Right ventricle myocardium superior (tissue), 1 donor: ENCODE measurements at places on chromosomes 13 and 19. TPM values are rescaled to one million over a fixed set of nuclear protein-coding genes. Genes with fewer than 3 reads are reported as not detected.

The OVOL3 gene
- not detected for total RNA-seq

The ZNF146 gene
- 29.6 TPM for total RNA-seq

The ZNF628 gene
- total RNA-seq: 4.7 TPM

The KIR2DL4 gene
- total RNA-seq: not detected

The TMEM150B gene
- 1.7 TPM for total RNA-seq

The RYR1 gene
- total RNA-seq: 0.73 TPM

GRCh38 chr13:19927117-19927748 lies 31.3 kb upstream of the ZMYM2 start:
- no peak for DNase-seq

DNA sequence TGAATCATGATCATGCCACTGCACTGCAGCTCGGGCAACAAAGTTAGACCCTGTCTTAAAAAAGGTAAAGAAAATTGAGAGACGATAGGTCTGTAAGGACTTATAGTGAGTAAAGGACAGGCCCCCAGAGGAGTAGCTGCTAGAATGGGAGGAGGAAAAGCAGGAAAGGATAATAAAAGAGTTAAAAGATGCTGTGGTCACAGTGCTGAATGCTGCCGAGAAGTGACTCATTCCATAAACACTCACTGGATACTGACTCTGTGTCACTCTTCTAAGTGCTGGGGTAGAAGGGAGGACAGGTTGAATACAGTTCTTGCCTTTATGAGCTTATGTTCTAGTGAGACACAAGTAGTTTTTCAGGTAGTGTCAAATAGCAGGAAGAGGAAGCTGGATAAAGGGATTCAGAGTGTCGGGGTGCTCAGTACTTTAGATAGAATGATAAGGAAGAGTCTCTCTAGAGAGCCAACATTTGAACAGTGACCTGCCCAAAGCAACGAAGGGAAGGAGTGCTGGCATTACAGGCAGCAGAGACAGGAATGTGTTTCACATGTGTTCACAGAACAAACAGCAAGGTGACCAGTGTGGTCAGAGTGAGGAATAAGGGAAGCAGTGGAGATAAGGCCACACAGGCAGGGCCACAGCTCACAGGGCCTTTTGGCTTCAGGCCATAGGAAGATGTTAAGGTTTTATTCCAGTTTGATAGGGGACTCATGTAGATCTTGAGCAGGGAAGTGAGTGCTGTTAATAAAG lies 1240.5 kb downstream of the UQCRFS1 start:
- DNase-seq: no peak

DNA sequence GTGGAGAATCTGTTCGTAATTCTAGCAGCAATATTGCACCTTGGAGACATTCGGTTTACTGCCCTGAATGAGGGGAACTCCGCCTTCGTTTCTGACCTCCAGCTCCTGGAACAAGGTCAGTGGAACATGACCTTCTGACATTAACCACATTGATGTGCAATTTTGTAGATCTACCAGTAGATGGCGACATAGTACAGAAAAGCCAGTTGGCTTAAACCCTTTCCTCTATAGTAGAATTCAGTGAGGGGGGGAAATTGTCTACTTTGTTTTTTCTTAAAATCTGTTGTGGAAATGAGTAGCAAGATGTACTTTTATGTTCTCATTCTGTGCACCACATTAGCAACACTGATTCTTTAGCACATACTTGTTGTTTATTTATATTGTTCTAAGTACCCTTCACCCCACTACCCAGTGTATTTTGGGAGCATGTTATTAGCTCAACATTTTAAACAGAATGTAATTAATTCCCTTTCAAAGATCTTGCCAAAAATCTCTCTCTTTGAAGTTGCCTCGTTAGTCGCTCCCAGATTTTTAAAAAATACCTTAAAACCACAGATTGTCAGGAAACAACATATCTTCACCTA lies 332.2 kb downstream of the MYO16 start:
- DNase-seq: no peak

- no peak for DNase-seq
Observed at GRCh38 chr13:43428545-43429296, 358.1 kb downstream of the ENOX1 start.

DNA sequence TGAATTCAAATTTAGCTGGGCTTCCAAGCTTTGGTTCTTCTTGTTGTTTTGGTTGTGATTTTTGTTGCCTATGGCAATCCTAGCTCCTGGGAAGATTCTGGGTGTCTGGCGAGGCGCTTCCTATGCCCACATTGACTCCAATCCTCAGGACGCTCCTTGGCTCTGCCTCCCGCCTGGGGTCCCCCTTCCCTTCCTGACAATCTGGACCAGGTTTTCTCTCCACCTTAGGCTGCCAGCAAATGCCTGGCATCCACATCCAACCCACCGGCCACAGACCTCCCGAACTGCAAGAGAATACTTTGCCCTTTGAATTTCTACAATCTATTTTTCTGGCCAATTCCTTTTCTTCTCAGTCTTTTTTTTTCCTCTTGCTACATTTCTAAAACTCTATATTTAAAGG lies 186.9 kb upstream of the UBL3 start:
- no peak for DNase-seq

DNA sequence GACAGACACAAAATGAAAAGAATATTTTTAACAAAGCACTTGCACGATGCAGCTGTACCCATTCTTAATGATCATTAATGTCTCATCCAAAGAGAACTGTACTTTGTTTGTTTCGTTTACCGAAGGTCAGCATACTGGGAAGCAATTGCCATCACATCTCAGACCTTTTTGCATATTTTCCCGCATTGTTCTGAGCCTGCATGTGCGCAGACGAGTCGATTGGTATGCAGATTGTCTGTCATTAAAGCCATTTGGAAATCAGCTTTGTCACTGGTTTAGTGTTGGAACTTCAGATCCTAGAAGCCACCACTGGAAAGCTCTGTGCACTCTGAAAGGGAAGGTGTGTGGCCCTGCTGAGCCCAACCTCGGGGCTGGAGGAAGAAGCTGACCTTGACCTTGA lies 15.6 kb downstream of the SPACA7 start:
- DNase-seq: no peak

DNA sequence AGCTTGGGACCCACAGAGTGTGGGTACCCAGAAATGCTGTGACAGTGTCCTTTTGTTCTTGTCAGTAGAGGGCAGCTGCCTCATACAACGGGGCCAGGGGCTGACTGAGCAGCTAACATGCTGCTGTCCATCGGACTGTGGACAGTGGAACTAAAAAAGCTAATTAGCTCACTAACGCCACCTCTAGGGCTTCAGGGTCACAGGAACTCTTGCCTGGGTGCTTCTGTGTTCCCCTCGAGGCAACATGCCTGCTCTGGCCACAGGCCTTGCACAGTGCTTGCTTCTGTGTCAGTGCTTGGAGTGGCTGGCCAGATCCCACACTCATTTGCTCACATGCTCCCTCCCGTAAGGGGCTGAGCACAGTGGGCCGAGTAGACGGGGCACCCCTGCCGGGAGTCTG lies 377.0 kb downstream of the OLFM4 start:
- no peak for DNase-seq

- no peak for DNase-seq
Observed at GRCh38 chr13:93304868-93305613, 78.4 kb downstream of the GPC6 start.

DNA sequence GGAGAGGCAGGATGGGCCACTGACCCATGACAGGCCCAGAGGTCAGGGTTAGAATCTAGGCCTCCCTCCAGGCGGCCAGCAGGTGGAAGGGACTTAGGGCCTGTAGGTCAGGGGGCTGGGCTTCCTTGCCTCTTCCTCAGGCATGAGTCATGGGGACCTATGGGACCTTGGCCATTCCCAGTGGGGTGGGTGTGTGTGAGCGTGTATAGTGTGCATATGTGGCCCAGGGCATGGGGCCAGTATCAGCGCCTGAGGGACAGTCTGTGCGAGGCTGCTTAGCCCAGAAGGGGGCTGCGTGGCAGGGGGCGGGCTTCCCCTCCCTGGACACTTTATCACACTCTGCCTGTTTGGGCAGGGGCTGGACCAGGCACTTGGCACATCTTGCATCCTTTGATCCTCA lies 13.3 kb downstream of the KCTD15 start:
- DNase-seq: peak; percentile 41

DNA sequence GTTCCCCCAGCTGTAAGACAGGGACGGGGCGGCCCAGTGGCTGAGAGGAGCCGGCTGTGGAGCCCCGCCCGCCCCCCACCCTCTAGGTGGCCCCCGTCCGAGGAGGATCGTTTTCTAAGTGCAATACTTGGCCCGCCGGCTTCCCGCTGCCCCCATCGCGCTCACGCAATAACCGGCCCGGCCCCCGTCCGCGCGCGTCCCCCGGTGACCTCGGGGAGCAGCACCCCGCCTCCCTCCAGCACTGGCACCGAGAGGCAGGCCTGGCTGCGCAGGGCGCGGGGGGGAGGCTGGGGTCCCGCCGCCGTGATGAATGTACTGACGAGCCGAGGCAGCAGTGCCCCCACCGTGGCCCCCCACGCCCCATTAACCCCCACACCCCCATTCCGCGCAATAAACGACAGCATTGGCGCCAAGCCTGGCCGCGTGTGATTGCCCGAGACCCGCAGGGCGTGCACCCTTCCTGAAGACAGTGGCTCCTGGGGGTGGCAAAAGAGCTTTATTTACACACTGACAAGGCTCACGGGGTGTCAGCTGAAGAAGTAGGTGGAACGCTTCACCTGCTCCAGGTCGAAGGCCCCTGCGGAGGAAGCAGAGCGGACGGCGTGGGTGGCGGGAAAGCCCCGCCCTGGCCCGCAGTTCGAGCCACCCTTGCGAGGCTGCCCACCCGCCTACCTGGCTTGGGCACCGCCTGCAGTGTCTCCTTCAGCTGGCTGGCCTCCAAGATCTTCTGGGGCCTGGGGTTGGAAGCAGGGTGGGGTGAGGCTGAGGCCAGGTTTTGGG lies 16.4 kb downstream of the POLRMT start:
- no peak for DNase-seq

GRCh38 chr13:102944821-102945220 lies 99.0 kb downstream of the ERCC5 start:
- DNase-seq: no peak

- no peak for DNase-seq
Observed at GRCh38 chr13:43309311-43309710, 285.9 kb downstream of the DNAJC15 start.

GRCh38 chr13:65595916-65596315 lies 1634.2 kb downstream of the PCDH9 start:
- no peak for DNase-seq

- peak; percentile 63 for DNase-seq
Observed at GRCh38 chr19:14116918-14117578, 514 bp downstream of the PRKACA start.

- no peak for DNase-seq
Observed at GRCh38 chr13:20377720-20378119, 145.6 kb upstream of the GJB6 start.

DNA sequence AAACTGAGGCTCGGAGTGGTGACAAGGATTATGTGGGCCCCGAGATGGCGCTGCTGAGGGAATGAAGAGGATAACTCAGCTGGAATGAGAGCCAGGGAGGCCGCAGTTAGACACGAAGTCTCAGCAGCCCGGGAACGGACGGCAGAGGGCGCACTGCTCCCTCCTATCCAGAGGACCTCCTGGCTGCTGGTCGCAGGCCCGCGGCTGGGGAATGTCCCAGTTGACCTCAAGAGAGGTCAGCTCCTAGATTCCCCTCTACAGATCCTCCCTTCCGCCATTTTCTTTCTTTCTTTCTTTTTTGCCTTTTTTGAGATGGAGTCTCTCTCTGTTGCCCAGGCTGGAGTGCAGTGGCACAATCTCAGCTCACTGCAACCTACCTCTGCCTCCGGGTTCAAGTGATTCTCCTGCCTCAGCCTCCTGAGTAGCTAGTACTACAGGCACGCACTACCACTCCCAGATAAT lies 24.1 kb upstream of the ASPDH start:
- peak; percentile 90 for DNase-seq

GRCh38 chr13:88456151-88456550 lies 785.0 kb downstream of the SLITRK5 start:
- DNase-seq: no peak

DNA sequence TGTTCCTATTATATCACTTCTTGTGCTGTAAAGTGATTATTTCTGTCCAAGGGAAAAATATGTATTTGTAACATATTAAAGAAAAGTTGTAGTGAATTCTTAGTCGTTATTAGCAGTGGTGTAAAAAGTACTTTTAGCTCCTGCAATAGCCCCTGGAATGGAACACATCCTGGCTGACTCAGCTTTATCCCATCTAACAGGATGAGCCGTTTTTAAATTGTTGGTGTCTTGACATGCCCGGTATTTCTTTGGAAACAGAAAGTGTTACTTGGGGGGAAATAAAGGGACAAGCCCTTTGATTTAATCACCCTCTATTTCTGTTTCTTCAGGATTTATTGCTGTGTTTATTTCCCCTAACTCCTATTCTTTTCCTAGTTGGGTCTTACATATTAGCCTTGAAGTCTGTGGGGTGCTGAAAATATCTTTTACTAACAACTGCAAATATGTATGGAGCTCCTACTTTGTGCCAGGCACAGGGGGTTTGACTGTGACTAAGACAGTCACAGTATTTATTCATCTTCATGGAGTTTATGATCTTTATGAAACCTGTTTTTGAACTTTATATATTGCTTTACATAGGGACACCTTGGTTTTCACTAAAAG lies 17.9 kb downstream of the COG3 start:
- no peak for DNase-seq

DNA sequence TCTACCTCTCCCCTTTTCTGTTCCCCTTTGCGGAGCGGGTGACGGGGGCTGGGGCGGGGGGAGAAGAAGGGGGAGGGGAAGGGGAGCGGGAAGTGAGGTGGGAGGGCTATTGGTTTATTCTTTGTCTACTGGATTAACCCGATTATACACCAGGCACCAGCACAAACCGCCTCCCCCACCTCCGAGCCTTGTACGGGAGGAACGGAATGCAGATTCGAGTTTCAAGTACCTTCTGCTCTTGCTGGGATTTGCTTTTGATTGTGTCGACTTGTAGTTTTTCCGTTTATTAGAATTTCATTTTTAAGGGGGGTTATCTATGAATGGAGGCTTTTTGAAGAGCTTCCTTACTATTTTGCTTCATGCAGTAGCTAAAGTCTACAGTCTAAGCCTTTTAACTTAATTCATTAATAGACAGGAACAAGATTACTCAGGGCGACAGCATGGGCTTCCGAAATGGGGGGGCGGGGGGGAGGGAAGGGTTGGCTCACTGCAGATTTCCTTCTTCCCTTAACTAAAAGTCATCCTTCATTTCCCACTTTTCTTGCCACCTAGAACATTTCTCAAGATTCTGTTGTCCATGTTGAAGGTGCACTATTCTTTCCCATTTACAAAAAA lies 937 bp upstream of the SPRY2 start:
- peak; percentile 72 for DNase-seq

DNA sequence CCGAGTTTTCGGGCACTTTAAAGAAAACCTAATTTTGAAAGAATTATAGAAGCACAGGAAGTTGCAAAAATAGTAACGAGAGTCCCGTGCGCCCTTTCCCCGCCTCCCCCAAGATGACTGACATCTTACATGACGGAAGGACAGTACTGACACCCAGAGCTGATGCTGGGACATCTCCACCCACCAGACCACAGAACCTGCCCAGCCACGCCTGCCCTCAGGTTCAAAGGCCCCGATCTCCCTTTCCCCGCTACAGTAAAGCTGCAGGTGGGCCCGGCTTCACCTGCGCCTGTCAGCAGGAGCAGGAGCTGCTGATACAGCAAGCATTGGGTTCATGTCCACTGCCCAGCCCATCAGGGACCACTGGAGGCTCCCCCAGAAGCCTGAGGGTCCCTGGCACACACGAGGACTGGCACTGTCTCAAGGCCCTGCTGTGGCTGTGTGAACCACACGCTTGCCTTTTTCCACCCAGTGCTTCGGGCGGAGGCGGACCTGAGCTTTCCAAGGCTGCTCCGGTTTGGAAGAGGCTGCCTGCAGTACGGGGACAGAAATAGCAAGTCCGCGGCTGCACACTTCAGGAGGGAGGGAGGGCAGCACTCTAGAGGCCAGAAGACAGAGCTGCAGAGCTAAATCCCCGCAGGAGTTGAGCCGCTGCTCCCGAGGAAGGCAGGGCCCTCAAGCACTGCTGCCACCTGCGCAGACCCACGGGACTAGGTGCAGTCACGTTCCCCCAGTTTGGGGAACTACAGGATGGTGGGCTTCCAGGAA lies 8.7 kb downstream of the MAP2K2 start:
- peak; percentile 62 for DNase-seq
